Astrocyte of the hippocampus (primary cell): ENCODE measurements at places on chromosomes 1 and 21.
A peak's percentile ranks its signal among the peaks of the same experiment; 100 is the strongest.

DNA sequence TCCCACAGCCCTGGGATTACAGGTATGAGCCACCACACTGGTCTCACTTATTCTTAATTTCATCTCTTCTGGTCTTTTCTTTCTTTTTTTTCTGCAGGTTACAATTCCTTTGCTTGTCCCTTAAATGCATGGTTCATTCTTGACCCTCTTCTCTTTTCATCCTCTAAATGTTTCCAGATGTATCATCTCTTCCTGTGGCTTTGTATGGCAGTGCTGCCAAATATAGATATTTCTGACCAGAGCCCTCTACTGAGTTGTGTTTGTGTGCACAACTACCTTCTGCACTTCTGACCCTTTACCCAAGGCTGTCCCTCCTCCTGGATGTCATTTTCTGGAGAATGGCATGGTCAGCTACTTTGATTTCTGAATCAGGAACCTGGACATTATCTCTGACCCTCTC lies 32.5 kb downstream of the OLFML3 start:
- DNase-seq: no peak

DNA sequence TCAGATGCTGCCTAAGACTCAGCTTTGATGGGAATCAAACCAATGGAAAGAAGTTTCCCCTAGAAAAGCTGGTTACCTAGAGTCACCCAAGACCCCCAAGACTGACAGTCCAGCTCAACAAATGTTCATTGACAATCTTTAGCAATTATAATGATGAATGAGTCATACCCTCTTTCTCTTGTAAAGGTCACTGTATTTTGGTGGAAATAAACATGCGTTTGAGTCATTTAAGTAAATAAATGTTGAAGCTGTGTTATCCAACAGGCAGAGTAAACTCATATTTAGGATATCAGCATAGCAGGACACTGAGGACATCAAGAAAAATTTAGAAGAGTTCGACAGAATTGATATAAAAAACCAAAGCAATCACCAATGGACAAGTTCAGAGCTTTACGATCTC lies 295.9 kb downstream of the RGS7 start:
- no peak for DNase-seq

DNA sequence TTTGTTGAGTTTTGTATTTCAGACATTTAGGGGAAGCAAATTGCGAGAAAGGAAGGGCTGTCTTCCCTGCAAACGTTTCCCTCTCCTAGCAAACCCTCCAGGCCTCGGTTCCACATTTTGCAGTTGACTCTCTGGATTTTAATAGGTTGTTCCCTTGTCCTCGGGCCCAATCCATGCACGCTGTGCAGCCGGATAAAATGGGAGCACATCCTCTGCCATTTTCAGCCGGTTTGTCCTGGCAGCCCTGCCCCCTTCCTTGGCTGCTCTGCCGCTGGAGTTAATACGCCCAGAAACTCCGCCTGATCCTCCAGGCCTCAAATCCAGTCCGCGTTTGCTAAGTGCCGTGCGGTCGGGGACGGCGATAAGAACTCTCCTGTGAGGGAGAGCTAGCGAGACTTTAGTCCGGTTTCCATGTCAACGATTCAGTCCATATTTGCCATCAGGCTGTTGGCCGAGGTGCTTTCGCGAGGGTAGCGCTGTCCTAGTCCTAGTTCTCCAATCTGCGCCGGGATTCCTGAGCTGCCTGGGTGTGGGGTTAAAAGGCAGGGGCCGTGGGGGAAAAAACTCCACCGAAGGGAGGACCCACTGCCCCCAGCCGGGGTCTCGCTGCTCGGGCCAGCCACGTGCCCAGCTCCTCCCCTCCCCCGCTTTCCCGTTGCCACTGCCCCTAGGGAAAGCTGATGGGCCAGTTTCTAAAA lies 2.9 kb upstream of the ARID1A start:
- peak; percentile 99 for DNase-seq

GRCh38 chr1:78141531-78142231 lies 95.9 kb downstream of the GIPC2 start:
- no peak for DNase-seq

DNA sequence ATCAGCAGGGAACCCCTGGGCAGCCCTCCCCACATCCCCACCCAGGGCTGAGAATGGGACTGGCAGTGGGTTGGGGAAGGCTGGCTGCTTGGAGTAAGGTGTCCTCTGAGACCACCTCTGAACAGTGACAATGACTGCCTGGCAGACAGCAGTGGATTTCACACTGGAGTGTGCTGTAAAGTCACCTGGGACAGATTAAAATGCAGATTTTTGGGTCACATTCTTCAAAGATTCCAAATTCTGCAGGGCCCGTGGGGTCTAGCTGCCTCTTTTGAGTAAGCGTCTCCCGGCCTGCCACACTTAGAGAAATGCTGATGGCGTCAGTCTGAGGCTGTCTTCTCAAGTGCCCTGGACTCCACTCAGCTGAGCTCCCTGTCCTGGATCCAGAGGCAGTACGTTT lies 164.5 kb downstream of the GRIK3 start:
- DNase-seq: no peak

GRCh38 chr1:79215311-79215710 lies 208.8 kb upstream of the ADGRL4 start:
- DNase-seq: no peak

DNA sequence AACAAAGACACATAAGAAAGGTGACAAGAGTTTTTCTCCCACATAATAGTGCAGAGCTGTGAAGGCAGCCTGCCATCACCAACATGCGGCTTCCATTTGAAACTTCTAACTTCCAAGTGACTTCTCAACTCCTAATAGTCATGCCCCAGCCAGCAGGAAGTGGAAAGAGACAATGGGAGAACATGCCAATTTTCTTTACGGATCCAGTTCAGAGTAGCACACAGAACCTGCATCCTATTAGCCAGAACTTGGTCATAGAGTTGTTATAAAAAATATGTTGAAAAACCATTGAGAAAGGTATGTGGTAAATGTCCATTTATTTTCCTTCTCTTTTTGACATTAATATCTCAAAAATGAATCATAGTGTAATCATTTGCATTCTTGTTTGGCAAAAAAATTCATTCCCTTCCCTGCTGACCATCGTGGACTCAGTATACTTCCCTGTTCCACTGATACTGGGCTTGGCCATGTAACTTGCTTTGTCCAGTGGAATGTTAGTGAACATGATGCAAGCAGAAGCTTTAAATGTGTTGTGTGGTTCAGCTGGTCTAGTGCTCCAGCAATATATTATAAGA lies 197.4 kb downstream of the SEC16B start:
- no peak for DNase-seq

GRCh38 chr1:177869586-177869985 lies 100.3 kb downstream of the SEC16B start:
- DNase-seq: no peak

DNA sequence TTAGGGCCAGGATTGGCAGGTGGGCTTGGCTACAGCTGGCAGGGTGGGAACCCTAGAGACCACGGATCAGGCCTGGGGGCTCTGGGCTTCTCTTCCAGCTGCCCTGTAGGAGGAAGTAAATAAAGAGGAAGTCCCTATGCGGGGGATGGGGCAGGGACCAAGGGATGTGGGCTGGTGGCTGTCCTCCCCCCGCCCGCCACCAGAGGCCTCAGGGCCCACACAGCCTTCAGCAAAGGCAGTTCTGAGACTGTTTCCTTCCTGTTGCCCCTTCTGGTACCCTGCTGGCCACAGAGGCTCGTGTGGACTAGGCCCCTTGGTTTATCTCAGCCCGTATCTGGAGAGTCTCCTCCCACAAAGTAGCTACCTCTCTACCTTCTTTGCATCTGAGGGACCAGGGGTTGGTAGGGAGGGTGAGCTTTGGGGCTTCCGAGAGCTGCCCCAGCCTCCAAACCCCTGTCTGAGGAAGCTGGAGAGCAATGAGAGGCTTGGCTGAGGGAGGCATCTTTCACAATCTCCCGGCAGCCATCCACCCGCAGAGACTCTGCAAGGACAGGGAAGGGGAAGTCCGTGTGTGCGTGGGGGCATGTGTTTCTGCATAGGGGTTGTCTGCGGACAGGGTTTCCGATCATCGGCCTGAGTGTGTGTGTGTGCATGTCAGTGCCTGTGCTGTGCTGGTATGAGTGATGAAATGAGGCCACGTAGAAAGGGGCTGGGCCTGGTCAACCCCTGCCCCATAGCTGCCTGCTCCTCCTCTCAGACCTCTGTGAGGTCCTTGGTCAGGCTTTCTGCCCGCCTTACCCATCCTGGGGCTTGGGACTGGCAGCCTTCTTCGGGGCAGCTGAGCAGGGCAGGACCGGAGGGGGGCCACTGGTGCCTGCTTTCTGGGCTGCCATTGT lies 12.5 kb downstream of the RPS6KA1 start:
- no peak for DNase-seq

- DNase-seq: no peak
Measured at GRCh38 chr1:103584537-103584936, 13.1 kb downstream of the AMY2B start.

DNA sequence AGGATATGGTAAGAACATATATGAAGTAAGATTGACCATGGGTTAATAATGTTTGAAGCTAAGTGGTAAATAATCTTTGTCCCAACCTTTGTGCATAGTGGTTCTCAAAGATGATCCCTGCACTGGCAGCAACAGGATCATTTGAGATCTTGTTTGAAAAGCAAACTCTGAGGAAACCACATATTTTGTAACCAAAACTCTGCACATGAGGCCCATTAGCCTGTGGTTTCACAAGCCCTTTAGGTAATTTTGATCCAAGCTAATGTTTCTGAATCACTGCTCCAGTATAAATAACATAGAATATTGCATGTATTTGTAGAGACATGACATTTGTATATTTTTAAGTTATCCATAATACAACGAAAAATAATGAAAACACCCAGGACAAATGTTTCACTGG lies 147.9 kb upstream of the RGS18 start:
- no peak for DNase-seq

- DNase-seq: no peak
Measured at GRCh38 chr1:116426401-116426800, 53.4 kb downstream of the ATP1A1 start.

DNA sequence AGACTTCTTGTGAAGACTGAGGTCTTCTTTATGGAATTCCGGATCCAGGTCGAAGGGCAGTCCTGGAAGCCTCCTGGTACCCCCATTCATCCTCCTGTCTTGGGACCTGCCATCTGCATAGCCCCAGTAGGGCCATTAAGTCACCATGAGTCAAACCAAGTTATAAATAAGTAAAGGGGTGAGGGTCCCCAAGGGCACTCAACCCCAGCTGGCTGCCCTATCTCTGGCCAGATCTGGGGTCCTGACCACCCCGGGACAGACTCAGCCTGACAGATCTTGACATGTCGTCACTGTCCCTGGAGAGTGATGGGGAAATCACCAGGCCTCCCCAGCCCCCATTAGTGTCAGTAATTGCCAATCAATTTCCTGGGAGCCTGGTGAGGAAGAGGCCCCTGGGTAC lies 108.7 kb downstream of the EPHB2 start:
- no peak for DNase-seq

DNA sequence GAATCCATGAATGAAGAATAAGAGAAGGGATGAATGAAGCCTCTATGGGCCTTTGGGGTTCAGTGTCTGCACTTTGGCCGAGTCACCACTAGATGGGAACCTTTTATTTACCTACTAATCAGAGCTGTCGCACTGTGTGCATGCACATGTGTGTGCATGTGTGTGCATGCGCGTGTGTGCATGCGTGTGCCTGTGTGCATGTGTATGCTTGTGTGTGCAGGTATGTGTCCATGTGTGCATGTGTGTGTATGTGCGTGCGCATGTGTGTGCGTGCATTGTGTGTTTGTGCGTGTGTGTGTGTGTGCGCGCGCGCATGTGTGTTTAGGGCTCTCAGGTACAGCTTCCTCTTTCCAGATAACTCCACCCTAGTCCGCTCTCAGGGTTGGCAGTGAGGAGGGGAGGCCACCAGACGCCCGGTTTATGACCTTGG lies 20.4 kb upstream of the UBXN10 start:
- peak; percentile 15 for DNase-seq

DNA sequence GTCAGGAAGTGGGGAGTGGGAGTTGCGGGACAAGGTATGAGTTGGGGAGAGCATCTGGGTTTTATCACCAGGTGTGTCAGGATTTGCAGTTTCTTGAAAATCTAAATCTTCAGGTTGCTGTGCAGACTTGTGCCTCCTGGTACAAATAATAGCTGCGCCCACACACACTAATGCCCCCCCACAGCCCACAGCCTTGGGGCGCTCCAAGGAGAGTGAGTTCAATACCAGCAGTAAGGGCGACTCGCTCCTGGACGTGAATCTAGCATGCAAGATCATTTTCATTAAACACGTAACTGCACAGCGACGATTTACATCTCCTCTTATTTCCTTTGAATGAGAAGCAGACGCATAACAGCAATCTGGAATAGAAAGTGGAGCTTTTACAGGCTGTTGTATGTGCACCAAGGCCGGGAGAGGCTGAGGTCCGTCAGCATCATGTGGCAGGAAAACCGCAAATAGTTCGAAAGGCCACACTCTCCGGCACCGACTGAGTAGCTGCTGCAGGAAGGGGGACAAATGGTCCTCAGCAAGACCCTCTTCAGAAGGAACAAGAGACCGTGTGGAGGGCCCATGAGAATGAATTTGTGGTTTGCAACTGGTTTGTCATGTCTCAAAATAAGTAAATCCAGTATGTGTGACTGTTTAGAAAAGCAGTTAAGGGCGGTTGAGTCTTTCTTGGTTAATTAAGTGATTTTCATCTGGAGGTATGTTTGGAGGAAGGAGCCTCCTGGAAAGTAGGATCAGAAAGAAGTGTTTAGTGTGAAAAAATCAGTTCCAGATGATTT lies 439.5 kb downstream of the SMYD3 start:
- DNase-seq: peak; percentile 8

GRCh38 chr1:201149400-201149799 lies 4.9 kb downstream of the TMEM9 start:
- peak; percentile 29 for DNase-seq

- DNase-seq: no peak
Measured at GRCh38 chr1:28258628-28259251, 578 bp upstream of the SESN2 start.

GRCh38 chr21:19123053-19123452 lies 719.5 kb upstream of the TMPRSS15 start:
- no peak for DNase-seq

DNA sequence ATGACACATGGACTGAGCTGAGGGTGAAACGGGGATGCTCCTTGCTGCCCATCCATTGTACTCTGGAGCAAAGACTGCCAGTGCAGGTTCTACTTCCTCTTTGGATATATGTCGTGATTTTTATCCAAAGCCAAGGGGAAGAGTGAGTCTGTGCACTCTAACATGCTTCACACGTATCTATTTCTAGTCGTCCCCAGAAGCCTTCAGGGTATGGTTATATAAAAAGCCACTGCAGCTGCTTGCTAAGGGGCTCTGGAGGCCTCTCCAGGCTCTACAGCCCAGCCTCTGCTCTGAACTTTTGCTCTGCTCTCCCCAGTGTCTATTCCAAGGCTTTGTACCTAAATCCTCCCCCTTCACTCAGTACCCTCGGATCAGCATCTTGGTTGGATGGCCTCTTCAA lies 20.1 kb downstream of the PAFAH2 start:
- no peak for DNase-seq
